ENCODE measurements at places on chromosomes 16 and 17. TPM values are rescaled to one million over a fixed set of nuclear protein-coding genes. Genes with fewer than 3 reads are reported as not detected.

DNA sequence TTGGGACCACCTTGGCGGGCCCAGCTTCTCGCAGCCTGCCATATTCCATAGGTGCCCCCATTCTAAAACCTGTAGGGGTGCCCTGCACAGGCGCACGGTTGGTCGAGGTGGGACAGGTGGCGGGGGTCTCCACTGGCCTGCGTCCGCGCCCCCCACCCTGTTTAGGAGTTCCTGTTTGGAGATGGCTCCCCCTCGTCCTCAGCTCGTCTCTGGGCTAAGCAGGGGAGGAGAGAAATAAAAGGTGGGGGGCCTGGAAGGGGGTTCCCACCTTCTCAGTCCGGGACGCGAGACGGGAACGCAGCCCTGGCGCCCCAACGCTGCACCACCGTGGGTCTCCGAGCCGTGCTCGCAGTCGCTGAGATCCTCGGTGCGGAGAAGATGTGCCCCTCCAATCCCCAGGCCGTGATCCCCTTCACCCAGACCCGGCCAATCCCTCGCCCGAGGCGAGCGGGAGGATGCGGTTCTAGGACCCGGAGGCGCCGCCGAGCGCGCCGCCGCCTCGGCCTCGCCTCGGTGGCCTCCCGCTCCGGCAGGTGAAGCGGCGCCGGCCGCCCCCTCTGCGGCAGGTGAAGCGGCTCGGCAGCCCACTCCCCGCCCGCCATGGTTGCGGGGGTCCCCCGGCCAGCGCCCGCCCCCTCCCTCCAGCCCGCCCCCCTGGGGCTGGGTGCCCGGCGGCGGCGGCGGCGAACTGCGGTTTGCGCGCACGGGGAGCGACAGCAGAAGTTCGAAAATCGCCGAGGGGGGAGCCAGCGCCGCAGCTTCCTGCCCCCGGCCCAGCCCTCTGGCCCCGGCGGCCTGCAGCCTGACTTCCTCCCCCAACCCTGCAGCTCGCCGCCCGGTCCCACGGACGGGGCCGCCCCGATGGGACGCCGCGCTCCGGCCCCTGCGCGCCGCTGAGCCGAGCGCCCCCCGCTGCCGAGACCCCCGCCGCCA lies at the start of gene FMNL1:
Gene FMNL1, plus strand, starts transcription at position 805 of the 933 bp plus-strand sequence. CDS start 240 bp downstream, outside the sequence.
- DNase-seq, result peak; percentile 69

CLEC3A gene
- not detected for total RNA-seq

DNA sequence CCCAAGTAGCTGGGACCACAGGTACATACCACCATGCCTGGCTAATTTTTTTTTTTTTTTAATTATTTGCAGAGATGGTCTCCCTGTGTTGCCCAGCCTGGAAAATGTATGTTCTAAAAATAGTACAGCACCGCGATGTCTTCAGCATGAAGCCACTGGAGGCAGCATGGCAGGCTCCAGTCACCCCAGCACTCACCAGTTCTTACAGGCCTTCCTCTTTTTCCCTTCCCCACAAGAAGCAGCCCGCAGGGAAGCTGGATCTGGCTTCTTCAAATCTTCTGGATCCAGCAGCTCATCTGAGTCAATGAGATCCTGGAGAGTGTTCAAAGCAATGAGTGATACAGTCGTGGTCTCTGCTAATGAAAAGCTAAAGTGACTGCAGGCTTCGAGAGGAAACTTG lies 16.2 kb downstream of the CIAPIN1 start:
- DNase-seq, result no peak

GRCh38 chr16:82728901-82729300 lies 102.1 kb downstream of the CDH13 start:
- DNase-seq, result no peak

CDC6 gene
- total RNA-seq, result 130 TPM
